Uterus (tissue), 4 donors: ENCODE measurements at places on chromosomes 2 and 18. TPM values are rescaled to one million over a fixed set of nuclear protein-coding genes. Genes with fewer than 3 reads are reported as not detected.

DNA sequence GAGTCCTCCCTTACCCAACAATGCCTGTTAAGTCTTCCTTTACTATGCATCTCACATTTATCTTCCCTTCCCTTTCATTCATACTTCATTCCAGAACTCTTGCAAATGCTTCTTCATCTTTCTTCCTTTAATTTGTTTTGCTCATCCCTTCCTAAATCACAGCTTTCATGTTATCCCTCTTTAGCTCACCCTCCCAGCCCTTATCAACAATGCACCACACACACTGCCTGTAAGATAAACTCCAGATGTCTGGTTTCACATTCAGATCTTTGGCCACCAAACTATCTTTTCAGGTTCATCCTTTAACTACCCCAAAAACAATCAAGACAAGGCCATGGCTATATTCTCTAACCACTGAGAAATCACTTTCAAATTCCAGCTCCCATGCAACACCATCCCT lies 3.4 kb downstream of the CCDC93 start:
- DNase-seq: no peak

- DNase-seq: no peak
Measured at GRCh38 chr2:36538335-36538734, 59.6 kb downstream of the FEZ2 start.

DNA sequence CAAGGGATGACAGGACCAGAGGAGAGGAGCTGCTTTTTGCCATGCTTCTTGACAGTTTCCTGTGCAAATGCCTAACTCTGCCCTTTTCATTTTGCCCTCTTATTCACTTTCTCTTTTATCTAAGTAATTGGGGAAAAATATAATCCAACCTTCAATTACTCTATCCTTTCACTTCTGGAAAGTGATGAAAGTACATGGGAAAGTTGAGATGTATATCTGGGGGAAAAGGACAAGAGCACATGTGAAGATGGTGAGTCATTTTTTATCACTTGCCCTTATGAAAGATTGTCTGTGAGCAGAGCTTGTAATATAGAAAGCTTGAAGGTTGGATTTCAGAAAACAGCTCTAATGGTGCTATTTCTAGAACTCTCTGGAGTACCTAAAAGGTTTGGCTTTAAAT lies 1070.7 kb downstream of the CNTNAP5 start:
- no peak for DNase-seq

DNA sequence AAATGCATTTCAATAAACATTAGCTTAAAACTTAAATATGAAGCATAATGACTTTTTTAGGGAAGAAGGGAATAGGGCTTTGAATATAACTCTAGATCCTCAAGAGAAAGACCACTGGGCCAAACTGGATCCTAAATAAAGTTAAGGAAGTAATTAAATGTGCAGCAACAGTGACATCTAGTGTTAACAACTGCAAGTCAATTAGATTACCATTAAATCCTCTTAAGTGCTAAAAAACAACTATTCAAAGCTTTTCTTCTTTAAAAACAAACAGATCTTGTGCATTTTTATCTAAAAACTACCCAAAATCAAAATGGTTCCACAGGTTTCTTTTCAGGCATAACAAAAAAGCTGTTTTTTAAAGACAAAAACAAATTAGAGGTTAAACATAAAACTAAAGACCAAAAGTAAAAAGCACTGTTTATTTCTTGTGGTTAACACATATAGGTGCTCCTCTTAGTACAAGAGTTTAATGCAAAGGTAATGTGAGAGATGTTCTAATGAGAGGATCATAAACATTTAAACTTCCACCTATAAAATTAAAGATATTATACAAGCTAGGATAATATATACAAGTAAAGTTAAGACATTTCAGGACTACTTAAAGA lies 111.4 kb downstream of the THADA start:
- no peak for DNase-seq

COLEC11 gene
- 0.55 TPM for total RNA-seq

DNA sequence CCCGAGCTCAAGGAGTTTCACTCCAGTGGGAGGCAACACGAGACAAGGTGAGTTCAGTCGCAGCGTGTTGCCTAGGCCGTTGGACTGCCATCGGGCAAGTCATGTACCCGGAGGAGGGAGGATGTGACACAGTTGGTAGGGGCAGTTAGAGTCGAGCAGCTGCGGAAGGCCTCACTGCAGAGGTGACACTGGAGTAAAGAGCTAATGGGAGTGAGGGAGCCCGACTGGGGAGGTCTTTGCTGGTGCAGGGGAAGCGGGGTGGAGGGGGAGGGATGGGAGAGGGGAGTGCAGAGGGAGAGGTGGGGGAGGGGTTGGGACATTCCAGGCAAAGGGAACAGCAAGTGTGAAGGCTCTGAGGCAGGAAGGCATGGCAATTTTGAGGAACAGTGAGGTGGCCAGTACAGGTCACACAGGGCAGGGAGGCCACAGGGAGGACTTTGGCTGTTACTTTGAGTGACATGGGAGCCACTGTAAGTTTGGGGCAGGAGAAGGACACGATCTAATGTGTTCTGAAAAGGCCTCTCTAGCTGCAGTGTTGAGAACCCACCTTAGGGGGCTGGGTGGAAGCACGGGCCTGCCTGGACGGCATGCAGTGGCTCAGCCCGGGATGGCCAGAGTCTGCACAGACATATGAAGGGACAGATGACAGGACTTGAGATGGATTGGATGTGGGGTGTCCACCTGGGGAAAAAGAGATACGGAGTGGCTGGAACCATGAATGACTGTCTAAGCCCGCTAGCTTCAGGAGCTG lies 61.1 kb downstream of the KCNF1 start:
- no peak for DNase-seq

GRCh38 chr2:156810094-156810493 lies 373.9 kb downstream of the GPD2 start:
- no peak for DNase-seq

GRCh38 chr2:121194626-121195025 lies 90.4 kb downstream of the TFCP2L1 start:
- DNase-seq: no peak

- no peak for DNase-seq
Measured at GRCh38 chr18:1075322-1075721, 170.7 kb downstream of the ADCYAP1 start.
